Left ventricle myocardium inferior (tissue), 1 donor: ENCODE measurements at places on chromosomes 7 and 10.

DNA sequence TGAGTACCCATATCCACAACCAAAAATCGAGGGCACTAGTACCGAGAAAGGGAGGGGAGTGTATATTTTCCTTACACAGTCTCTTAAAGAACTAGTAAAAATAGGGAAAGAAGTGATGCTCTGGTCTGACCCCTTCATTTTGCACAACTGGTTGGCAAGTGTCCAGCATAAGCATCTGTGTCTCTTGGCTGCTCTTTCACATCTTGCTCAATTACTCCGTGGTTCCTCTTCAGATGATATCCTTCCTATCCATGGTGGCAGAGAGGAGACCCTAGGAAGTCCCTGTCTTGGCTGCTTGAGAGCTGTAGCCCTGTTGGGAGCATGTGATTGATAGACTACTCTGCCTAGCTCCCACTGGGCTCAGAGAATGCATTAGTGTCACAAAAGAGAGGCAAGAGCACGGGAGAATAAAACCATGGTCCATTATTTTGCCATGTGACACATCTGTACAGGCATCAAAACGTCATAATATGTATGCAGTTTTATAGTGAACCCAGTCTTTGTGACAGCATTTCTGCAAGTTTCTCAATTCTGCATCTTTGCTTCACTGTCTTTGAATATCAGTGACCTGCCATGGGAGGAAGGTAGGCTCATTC lies 111.8 kb upstream of the ANKRD1 start:
- no peak for DNase-seq

GRCh38 chr7:34131371-34131770 lies 226.0 kb downstream of the BMPER start:
- no peak for DNase-seq

- no peak for DNase-seq
These were observed 221.9 kb upstream of the SEMA3C start for GRCh38 chr7:81140775-81141174.

DNA sequence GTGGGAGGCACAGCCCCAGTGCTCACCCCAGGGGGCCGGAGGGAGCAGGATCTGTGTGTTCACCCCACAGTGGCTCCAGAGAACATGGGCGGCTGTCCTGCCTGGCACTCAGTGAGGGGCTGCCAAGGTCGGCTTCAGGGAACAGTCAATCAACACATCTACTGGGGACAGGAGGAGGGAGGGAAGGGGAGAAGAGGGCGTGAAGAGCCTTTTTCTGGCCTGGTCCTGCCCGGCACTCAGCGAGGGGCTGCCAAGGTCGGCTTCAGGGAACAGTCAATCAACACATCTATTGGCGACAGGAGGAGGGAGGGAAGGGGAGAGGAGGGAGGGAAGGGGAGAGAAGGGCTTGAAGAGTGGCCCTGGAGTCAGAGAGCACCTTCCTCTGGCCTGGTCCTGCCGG lies 184.9 kb downstream of the ADARB2 start:
- no peak for DNase-seq

DNA sequence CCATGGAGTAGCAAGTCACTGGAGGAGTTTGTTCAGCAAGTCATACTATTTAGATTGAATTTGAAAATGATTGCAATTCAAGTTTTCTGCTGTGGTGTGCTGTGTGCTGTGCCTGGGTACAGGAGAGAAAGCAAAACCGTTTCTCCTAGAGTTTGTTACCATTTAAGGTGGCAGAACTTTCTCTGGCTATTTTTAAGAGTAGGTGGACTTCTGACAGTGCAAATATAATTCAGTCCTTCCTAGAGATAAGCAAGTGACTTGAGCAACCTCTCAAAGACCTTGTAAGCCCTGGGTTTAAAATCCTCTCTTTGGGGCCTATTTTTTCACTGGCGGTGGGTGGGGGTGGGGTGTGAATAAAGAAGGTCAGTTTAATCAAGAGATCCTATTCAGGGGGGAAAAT lies 42.9 kb upstream of the FGL2 start:
- DNase-seq: no peak
